ENCODE measurements at places on chromosomes 4 and X.

DNA sequence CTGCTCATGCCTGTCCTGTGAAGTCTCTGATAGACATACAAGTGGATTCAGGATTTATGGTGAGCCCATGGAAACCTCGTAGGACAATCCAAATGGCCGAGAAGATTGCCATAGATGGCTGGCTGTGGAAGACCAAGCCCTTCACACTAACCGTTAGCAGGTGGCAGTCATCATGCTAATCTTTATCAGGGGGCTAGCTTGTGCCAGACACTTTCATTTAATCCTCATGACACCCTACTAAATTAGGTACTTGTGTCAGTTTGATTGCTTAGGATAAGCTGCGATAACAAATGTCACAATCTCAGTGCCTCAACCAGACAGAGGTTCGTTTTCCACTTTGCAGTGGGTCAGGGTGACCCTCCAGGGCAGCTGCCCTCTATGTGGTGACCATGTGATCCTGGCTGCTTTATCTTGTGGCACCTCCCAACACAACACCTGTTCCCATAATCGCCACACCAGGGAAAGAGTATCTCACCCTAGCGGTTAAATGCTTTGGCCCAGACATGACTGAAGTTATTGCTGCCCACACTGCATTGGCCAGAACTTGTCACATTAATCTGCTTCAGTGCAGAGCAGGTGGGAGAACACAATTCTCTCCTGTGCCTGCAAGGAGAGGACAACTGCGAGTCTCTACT, 60.8 kb downstream of the REPS2 start:
- DNase-seq = no peak

GRCh38 chrX:101263766-101264165, 27.4 kb downstream of the TAF7L start:
- DNase-seq = no peak

DNA sequence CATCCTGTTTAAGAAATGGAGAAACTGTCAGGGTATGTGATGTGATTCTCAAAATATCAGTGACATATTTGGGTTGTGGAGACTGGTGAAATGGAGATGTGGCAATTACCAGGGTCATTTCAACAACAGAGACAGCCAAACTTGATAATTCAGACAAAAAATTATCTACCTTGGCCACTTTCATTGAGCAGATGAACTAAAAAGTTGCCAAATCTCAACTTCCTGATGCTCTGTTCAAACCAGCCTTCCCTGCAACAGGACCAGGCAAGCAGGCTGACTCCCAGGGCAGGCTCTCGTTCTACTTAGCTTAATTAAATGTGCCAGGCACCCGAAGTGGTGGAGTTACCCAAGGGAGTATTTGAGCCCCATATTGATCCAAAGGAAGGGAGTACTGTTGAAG, 199.6 kb downstream of the AFF2 start:
- DNase-seq = no peak

- DNase-seq = no peak
These were observed 247.9 kb upstream of the POF1B start for GRCh38 chrX:85627363-85627762.

- DNase-seq = no peak
These were observed 85.1 kb upstream of the UCP1 start for GRCh38 chr4:140653718-140654494.
